ENCODE measurements at places on chromosomes 4 and X. TPM values are rescaled to one million over a fixed set of nuclear protein-coding genes. Genes with fewer than 3 reads are reported as not detected.

GRCh38 chr4:22129454-22130029 lies 181.0 kb upstream of the KCNIP4 start:
- no peak for DNase-seq

GRCh38 chr4:86957215-86957614 lies 22.4 kb downstream of the AFF1 start:
- no peak for DNase-seq

- no peak for DNase-seq
These were observed 1037.1 kb downstream of the STPG2 start for GRCh38 chr4:97106161-97106560.

DNA sequence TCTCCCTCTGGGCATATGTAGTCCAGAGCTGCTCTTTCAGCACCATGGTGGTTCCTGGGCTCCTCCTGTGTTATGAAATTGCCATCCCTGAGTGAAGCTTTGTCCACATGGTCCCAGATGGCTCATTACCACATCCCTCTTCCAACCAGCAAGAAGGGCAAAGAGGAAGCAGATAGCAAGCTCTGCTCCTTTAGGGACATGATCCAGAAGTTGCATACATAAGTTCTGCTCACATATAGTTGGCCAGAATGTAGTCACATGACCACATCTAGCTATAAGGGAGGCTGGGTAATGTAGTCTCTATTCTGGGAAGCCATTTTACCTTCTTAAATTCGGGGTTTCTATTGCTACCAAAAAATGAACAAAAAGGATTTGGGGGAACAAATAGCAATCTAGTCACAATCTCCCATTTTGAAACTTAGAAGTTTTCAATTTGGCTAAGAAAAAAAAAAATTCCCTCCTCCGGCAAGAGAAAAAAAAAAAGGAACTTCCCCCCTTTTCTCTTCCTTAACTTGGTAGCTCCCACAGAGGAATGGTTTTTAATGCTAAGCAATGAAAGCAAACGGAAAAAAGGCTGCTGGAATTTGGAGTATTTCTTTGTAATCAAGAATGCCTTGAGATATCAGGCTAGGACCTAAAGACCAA lies 88.2 kb upstream of the USP9X start:
- no peak for DNase-seq

GRCh38 chrX:53678667-53679066 lies 7.9 kb downstream of the HUWE1 start:
- no peak for DNase-seq

GRCh38 chr4:177528620-177529019 lies 86.4 kb upstream of the AGA start:
- DNase-seq: no peak

Gene FGFBP1
- total RNA-seq: not detected

Gene NKX3-2
- total RNA-seq: not detected

- no peak for DNase-seq
These were observed 249.3 kb downstream of the ZNF674 start for GRCh38 chrX:46295963-46296362.

Gene ARR3
- total RNA-seq: not detected

- DNase-seq: no peak
These were observed 4.5 kb downstream of the GJB1 start for GRCh38 chrX:71227370-71228062.

Gene SYTL5
- total RNA-seq: not detected

GRCh38 chr4:5385741-5386311 lies 322.5 kb downstream of the EVC2 start:
- no peak for DNase-seq

DNA sequence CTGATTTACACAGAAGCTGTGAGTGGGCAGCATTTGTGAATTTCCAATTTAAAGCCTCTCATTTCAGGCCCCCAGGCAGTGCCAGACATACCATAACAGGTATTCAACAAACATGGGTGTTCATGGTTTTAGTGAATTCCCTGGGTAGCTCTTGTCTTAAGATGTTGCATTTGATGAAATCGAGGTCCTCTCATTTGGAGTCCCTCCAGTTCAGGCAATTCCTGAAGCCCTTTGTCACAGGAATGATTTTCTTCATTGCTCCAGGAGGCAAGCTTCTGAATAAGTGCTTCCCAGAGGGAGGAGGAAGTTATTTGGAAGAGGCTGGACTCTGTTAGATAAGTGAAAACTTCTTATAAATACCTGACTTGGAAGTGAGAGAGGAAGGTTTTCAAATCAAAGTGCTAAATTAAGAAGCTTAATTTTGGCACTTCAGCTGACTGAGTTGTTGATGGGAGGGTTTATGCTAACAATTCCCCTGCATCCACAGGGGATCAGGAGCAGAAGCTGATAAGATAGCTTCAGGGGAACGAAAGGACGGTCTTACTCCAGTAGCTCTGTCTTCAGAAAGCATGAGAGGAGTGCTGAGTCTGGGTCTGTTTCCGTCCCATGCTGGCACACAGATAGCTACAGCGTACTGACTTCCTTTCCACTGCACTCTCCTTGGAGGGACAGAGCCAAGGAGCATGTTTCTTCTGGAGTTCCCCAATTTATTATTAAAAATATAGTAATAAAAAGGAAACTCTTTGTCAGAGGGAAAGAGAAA lies 543.1 kb downstream of the GBA3 start:
- no peak for DNase-seq

DNA sequence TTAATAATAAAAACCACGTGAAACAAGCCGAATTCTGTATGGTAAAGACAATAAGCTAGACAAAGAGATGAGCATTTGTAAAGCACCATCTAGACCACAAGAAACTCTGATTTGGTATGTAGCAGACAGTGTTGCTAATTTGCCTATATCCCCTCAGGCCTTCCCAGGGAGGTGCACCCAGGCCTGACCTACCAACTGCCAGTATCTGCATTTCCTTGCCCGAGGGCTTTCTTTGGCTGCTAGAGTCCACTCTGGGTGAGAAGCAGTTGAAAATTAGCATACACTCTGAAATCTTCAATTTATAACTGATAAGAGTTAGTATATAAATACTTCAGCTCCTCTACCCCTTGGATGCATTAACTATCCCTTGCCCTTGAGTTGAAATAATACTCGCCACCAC lies 37.4 kb upstream of the IL1RAPL1 start:
- DNase-seq: no peak

DNA sequence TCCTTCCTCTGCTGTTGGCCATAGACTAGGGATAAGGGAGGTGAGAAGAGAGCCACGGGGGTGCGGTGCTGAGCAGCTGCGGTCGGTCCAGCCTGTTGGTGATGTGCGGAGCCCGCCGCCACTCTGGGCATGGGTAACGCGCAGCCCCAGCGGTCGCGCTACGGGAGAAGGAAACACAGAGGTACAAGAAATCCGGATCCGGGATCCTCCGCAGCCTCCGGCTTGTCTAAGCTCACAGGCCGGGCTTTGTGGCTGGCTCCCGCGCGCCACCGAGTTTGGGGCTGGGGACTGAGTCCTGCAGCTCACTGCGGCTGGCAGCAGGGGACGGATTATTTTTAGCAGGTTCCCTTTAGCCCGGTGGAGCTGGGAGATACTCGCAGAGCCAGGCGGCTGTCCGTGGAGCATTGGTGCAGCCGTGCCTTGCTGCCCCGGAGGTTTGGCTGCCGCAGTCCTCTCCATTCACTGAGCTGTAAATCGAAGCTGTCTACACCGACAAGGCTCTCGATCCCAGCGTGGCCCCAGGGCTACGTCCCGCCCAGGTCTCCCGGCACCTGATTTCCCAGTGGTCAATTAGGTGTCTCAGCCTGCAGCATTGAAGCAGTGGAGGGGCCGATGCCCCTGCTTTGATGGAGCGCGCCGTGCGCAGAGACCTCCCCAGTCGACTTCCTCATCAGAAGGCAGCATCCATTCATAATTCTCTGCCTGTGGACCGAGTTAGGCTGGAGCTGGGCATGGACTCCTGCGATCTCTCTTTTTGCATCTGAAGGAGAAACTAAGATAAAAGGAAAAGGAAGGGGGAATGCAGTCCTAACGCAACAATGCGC lies 81.9 kb upstream of the SCML1 start:
- DNase-seq: peak; percentile 40

DNA sequence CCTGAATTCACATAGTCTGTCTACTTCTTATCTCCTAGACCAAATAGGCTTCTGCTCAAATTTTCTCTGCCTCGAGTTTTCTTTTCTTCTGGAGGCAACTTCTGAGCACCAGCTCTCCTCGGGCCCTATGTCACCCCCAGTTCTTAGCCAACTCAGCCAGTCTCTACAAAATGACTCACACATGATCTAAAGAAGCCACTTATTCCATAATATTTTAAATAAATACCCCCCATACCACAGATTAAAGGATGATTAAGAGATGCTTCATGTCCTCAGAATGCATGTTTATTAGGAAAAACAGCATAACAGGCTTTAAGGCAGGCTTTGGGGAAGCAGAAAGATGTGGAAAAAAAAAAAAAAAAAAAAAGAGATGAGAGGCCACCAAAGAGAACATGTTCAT lies 36.6 kb upstream of the DDX53 start:
- DNase-seq: no peak

DNA sequence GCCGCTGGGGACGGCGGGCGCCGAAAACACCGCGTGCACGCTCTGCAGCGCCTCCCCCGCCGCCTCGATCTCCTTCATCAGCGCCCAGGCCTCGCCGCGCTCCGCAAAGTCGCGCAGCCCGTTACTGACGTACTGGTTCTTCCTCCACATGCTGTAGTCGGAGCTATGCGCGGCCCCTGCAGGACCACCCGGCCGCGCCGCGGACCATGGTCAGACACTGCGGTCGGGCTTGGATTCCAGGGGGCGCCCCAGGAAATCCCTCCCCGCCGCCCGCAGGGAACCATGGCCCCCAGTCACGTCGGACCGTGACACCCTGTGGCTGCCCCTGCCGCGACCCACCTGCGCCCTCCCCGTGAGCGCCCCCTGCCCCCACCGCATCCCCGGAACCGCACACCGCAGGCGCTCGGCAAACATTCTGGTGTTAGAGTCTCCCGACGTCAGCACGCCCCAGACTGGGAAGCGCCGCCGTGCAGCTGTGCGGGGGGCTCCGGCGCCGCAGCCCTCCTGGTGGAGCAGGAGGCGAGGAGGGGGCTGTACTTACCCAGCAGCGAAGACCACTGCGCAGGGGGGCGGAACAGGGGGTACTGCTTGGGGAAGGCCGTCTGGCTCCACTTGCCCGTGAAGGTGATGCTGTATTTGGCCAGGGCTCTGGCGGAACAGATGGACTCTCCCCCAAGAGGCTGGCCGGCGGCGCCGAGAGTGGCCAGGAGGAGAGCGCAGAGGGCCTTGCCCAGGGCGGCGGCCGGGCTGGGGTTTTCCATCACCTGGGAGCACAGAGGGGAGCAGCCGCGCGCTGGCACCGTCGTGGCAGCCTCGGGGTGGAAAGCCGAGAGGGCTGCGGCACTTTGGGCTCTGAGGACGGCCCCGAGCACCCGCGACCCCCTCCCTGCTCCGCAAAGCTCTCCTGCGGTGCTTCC lies 814 bp downstream of the SPON2 start:
- peak; percentile 57 for DNase-seq

GRCh38 chrX:54248309-54248708 lies 65.3 kb upstream of the FAM120C start:
- no peak for DNase-seq

Data from left ventricle myocardium superior (tissue), 1 donor.